Hematopoietic multipotent progenitor cell treated with erythropoietin and hydrocortisone succinate and interleukin-3 and kit ligand, for 6 days (in vitro differentiated cells): ENCODE measurements at places on chromosomes 2 and 18.

DNA sequence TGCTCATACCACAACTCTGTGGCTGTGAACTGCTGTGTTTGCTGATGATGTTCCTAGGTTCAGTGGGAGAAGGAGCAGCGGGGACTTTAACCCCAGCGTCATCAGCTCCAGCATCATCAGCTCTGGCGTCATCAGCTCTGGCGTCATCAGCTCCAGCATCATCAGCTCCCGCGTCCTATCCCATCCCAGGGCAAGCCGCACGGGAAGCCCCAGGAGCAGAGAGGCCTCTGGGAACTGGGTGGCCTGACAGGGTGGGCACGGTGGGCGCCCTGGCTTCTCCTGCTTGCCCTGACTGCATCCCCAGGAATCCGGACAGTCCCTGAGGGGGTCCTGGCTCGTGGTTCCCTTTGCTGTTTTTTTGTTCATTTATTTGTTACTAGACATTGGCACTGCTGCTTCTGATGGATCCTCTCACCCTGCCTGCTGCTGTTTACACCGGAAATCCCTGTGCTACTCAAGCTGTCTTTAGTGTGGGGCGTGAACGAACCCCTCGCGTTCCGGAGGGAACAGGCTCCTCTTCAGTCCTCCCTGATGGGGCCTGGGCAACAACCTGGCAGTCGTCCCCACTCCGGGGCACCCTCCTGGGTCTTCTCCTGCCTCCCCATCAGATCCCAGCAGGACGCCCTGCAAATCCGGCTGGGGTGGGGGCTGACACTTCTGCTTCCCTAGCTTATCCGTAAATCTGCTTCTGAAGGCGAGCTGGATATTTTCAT lies 67.1 kb upstream of the PXDN start:
- DNase-seq, result no peak

- no peak for DNase-seq
These were observed 889.5 kb downstream of the EPHA4 start for GRCh38 chr2:220682616-220683015.

DNA sequence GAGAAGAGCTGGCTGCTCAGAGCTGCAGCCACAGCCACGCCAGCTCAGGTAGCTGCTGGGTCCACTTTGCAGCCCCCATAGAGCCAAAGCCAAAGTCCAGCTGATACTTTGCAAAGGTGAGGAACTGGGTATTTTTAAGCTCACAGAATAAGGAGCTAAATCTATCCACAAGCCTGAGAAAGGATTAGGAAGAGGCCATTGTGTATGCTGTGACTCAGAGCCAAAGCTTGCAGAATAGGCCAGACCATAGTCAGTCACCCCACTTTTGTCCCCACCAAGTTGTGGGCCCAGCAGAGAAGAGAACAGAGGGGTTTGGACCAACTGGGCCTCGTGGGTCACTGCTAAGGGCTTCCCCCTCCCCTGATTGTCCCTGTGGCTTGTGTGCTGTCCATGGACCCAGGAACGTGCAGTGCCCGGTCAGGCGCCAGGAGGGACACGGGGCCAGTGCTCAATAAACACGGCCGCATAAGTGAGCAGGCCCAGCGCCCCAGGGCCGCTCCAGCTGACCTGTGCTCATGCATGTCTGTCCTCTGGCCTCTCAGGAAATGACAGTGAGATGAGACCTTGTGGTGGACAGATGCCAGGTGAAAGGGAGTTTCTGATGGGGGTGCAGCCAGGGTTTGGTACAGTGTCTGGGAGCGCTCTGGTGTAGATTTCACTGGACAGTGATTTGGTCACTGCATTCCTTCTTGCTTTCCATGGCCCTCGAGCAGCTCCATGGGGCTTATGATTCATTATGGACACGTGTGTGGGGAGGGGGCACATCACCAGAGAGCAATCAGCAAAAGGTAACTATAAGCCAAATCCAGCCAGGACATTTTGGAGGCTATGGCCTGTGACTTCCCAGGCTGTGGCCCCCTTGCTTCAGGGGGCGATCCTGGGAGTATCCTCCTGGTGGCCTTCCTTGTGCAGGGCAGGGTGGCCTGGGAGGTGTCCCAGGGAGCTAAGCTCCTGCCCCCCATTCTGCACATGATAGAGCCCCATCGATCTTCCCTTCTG lies 31.3 kb downstream of the MAL start:
- DNase-seq, result no peak

GRCh38 chr2:85822766-85823165 lies 66.0 kb downstream of the ST3GAL5 start:
- no peak for DNase-seq

DNA sequence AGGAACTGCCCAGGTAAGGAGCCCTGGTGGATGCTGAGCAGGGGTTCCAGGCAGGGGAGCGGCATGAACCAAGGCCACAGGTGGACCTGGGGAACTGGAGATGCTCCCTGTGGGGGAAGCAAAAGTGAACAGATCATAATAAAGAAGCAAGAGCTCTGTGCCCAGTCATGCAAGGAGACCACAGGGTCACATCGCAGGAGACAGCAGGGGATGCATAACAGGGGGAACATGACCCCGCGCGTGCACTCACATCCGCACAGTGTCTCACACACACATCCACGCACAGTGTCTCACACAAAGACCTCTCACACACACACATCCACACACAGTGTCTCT lies 473.3 kb upstream of the HS6ST1 start:
- no peak for DNase-seq

DNA sequence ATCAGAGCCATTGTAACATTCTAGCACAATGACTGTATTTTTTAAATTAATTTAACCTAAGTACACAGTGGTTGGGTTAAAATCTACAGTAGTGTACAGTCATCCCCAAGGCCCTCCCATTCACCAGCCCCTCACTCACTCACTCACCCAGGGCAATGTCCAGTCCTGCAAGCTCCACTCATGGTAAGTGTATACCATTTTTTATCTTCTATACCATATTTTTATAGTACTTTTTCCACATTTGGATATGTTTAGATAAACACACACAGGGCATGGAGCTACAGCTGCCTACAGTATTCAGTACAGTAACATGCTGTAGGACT lies 72.1 kb downstream of the COPS8 start:
- no peak for DNase-seq

- DNase-seq, result peak; percentile 5
These were observed 182.0 kb downstream of the ZBTB7C start for GRCh38 chr18:48227206-48227605.

DNA sequence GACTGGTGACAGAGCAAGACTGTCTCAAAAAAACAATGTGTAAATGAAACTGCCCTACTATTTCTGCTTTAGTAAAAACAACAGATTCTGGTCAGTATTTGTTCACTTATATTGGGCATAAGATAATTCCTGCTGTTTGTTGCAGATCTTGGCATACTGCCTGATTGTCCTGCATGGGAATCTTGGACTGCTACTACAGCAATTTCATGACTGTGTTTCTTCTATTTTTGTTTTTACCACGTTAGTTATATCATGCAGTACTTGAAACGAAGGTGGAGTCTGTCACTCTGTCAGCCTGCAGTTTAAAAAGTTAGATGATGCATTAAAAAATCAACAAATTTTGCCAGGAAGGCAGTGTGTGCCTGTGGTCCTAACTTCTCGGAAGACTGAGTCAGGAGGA lies 14.2 kb upstream of the CLASP1 start:
- DNase-seq, result no peak

GRCh38 chr18:79935925-79936324 lies 15.5 kb downstream of the SLC66A2 start:
- DNase-seq, result no peak

DNA sequence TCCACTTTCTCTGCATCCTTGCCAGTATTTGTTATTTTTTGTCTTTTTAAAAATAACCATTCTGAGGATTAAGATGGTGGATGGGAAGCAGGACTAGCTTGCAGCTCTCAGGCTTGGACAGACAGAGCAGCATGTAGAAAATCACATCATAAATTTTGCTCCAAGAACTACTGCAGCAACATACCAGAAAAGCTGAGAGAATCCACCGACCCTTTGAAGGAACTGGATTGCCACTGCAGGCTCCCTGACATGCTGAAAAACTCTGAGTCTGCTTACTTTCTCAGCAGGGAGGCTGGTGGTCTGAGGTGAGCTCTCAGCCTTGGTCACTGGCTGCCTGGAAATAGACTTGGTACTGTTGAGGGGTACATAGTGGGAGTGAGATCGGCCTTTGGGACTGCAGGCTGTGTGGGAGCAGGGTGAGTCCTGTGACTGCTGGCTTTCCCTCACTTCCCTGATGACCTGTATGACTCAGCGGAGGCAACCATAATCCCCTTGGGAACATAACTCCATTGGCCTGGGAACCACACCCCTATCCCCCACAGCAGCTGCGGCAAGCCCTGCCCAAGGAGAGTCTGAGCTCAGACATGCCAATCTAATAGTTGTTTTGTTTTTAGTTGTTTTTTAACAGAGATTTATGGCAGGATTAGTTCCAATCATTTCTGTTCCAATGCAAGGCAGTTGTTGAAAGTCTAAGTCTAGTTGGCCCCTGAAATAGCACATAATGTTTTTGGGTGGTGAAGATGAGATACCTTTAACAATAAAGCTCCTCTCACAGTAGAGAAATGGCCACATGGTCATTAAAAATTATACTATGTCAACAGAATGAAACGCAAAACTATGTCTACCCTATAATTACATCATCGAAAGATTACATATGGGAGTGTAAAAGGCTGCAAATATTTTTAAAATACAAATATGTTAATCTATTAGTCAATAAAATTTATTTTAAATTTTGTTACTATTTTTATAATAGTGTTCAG lies 414.2 kb upstream of the CHAC2 start:
- DNase-seq, result no peak
